ENCODE measurements at places on chromosomes 1 and 21.
A peak's percentile ranks its signal among the peaks of the same experiment; 100 is the strongest.

- DNase-seq = no peak
These were observed 8.6 kb upstream of the MRPL39 start for GRCh38 chr21:25615880-25616279.

DNA sequence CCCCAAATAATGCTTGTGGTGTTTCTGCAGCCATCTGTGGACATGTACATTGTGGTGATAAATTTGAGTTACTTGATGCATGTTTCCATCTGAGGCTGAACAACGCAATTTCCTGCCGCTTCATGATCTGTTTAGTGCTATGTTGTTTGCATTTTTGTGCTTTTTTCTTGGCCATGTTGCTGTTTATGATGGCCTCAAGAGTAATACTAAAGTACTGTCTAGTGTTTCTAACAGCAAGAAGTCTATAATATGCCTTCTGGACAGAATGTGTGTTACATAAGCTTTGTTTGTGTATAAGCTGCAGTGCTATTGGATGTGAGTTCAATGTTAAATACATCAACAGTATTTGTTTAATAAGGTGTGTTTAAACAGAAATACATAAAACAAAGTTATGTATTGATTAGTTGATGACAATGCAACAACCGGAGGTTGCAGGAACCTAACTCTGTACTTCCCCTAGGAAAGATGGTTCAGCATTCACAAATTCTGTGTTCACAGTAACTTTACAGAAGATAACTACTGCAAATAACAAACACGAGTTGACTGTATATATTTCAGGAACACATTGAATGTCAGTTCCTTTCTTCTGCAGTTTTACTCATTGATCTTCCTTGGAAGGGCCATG is 114.8 kb upstream of the USP24 start:
- DNase-seq = no peak

DNA sequence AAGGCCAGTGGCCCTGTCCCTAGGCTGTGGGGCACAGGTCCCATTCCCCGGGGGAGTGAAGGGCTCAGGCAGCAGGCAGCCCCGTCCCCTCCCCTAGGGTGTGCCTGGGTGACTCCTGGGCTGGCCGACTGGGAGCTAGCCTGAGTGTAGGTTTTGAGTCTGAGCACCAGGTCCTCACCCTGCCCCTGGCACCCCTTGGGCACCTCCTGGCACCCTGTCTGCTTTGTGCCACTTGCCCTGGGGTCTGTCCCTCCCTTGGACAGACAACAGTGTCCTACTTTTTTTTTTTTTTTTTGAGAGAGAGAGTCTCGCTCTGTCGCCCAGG is 24.2 kb downstream of the RRP1 start:
- no peak for DNase-seq

DNA sequence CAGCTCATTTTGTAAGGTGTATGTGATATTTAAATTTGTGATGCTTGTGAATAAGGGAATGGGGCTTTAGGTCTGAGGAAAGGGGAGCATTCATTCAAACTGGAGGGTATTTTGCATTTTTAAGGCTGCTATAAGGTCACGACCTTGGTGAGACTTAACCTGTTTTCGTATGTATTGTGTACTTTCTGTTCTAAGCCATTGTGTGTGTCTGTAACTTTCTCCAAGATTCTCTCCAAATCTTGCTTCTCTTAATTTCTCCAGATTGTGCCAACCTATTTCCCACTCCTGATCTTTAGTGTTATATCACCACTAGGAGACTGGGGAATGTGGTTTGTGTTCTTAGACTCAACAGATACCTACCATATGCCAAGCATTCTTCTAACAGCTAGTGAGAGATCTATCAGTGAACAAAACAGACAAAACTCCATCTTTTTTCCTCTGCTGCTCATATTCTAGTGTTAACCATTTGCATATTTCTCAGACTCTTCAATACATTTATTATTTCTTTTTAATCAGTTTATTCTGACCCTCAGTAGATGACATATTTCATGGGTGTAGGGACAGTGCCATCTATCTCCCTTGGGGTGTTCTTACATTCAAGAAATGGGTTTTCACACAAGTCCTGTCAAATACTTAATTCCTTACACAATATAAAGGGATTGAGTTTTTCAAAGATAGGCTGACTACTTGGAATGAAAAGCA is 27.5 kb downstream of the ATP1B1 start:
- no peak for DNase-seq

DNA sequence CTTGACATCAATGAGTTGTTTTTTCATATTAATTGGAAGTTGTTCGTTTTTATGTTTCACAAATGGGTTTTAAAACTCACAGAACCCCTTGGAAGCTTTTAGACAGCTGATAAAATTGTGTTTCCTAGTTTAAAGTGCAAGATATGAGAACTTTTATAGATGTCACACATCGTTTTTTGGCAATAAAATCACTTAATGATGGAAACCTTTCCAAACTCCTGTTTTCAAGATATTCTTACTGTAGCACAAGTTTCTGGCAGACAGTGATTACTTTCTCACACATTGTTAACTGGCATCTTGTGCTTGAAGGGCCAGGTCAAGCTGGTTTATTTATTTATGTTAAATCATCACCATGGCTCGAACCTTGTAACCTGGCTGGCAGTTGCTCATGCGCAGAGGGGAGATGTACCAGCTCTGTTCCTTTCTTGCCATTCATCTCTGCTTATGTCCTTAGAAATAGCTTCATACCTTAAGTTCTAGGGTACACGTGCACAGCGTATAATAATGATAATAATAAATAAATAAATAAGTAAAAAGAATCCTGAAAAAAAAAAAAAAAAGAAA is 10.2 kb upstream of the RCAN1 start:
- DNase-seq = no peak

GRCh38 chr1:109248444-109248796 is 919 bp upstream of the CELSR2 start:
- DNase-seq = no peak

DNA sequence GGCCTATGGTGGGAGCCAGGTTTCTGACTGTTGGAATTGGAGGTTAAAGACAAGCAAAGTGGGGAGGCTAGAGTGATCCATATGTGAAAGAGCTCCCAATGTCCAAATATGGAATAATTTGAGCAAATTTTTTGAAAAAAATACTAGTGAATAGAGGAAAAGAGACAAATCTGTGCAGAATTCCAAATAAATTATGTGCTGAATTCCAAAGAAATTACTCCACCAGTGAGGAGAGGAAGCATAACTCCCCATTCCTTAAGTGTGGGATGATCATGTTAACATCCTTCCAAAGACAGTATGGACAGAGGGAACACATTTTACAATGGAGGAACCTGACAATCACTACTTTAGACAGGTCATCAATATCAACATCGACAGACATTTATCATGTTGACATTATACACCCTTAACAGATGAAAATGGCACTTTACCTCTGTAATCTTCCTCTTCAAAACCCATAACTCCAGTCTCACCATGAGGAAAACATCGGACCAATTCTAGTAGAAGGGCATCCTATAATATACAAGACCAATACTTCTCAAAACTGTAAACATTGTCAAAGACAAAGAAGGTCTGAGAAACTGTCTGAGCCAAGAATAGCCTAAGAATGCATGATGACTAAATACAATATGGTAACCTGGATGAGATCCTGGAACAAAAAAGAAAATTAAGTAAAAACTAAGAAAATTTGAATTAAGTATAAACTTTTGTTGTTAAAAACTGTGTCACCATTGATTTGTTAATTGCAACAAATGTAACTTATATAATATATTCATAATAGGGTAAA is 71.5 kb upstream of the RGS4 start:
- DNase-seq = no peak

- DNase-seq = no peak
These were observed 46.7 kb upstream of the KLHDC7A start for GRCh38 chr1:18434041-18434440.

- DNase-seq = no peak
These were observed 6.4 kb downstream of the INPP5B start for GRCh38 chr1:37940299-37940947.

DNA sequence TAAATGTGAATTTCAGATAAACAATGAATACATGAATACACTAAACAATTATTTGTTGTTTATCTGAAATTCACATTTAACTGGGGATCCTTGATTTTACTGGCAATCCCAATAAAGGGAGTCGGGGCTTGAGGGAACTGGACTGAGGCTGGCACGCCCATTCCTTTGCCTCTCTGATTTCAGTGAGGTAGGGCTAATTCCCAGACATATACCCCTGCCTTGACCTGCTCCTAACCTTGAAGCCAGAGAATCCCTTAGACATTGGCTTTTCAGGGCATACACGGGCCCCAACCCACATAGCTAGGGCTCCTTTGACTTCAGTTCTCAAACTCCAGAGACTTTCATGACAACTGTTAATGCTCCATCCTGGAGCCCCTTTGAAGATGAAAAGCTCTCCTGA is 10.8 kb upstream of the UTP25 start:
- DNase-seq = no peak

- DNase-seq = no peak
These were observed 4.2 kb downstream of the MRPL37 start for GRCh38 chr1:54204199-54204598.

GRCh38 chr1:202807926-202808757 is at the start of gene KDM5B:
Gene KDM5B (minus strand): TSS chr1:202808421. CDS start chr1:202808305, 116 bp downstream.
- peak; percentile 58 for DNase-seq

DNA sequence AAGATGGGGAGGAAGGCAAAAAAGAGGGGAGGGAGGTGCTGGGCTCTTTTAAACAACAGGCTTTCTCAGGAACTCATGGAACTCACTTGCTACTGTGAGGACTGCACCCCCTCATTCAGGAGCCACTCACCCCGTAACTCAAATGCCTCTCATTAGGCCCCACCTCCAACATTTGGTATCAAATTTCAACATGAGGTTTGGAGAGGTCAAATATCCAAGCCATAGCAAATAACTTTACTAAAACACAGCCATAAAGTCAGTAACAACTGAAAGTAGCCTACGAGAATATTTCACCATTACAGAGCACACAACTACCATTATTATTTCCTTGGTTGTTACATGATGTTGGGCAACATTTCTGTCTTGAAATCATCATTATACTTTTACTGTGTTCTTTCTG is 13.1 kb upstream of the DMRTB1 start:
- DNase-seq = no peak

DNA sequence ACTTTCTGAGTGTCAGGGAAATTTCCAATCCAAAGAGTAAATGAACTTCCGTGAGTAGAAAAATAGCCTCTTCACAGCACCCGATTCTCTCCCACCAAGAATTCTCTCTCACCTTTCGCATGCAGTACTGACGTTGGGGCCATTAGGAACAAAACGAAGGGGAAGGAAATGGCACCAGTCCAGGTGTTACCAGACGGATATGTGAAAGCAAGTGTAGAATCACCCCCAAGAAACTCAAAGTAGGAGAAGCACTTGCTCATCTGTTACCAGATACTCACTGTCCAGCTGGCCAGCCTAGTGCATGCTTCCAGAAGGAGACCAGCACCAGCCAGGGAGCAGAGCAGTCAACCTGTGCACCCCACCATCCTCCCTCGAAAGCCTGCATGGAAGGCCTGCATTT is 55.1 kb downstream of the ITPKB start:
- DNase-seq = no peak

GRCh38 chr1:75273110-75273509 is 138.9 kb downstream of the LHX8 start:
- no peak for DNase-seq

DNA sequence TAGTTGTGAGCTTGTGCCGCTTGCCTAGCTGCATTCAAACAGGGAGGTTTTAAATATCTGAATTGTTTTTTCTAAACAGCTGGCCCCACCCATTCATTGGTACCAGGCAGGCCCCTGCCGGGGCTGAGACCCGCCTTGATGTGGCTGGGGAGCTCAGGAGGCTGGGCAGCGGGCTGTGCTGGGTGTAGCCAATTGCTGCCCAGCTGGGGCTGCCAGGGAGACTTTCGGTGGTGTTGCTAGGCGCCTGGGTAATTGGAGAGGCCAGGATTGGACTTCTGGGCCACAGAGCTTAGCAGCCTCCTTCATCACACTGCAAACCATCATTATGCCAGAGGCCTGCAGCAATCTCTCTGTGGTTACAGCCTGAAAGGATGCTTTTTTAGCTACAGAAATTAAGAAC is 12.2 kb downstream of the RHBDL2 start:
- no peak for DNase-seq

DNA sequence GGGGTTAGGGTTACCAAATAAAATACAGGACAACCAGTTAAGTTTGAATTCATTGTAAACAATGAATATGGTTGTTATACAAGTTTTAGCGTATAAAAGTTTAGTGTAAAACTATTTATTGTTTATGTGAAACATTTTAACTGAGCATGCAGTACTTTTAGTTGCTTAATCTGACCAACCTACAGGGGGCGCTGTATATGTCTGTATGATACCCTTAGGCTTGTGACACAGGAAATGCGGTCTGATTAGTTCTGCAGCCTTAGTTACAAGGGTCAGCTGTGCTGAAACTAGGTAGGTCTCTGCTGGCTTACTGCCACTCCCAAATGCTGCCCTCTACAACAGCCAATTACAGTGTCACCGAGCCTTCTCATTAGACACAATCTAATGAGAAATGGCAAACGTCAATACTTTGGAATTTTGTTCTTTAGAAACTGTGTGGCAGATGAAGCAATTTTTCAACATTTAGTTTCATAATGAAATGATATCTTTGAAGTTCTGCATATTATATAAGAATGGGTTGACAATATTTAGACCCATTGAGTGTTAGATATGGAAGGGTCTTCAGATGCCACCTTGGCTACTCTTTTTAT is 56.2 kb downstream of the NTNG1 start:
- DNase-seq = no peak

GRCh38 chr21:18832950-18833349 is 429.4 kb upstream of the TMPRSS15 start:
- no peak for DNase-seq

DNA sequence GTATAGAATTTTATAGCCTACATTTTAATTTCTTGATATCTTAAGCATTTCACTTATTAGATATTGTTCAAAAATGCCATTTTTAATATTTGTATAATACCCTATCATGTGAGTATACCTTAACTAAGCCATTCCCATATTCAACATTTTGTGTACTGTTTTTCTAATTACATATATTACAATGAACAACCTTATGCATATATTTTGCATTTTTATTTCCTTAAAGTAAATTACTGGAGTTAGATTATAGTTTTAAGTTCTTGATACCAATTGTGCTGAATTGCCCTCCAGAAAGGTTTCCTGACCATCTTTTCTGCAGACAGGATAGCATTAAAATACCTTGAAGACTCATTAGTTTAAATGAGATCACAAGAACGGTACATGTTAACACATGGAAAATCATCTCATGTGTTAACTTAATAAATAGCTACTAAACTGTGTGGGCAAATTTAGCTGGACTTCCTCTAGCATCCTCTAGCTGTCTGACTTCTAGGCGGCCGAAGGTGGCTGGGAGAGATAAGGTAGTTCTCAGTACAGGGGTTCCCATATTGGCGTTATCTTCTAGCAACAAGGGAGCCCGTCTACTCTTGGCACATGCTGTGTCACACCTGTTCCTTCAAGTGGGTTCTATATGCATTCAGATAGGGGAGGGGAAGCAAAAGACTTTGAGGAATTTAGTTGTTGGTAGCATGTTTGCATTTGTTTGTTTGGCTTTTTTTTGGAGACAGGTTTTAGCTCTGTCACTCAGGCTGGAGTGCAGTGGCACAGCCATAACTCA is 8.9 kb downstream of the DCLRE1B start:
- DNase-seq = no peak

- DNase-seq = no peak
These were observed 27.5 kb upstream of the PLPPR4 start for GRCh38 chr1:99236756-99237155.

Measured in CD4-positive, alpha-beta T cell treated with Interferon gamma for 1 hour (primary cell).